ENCODE measurements at places on chromosomes 4 and X.

DNA sequence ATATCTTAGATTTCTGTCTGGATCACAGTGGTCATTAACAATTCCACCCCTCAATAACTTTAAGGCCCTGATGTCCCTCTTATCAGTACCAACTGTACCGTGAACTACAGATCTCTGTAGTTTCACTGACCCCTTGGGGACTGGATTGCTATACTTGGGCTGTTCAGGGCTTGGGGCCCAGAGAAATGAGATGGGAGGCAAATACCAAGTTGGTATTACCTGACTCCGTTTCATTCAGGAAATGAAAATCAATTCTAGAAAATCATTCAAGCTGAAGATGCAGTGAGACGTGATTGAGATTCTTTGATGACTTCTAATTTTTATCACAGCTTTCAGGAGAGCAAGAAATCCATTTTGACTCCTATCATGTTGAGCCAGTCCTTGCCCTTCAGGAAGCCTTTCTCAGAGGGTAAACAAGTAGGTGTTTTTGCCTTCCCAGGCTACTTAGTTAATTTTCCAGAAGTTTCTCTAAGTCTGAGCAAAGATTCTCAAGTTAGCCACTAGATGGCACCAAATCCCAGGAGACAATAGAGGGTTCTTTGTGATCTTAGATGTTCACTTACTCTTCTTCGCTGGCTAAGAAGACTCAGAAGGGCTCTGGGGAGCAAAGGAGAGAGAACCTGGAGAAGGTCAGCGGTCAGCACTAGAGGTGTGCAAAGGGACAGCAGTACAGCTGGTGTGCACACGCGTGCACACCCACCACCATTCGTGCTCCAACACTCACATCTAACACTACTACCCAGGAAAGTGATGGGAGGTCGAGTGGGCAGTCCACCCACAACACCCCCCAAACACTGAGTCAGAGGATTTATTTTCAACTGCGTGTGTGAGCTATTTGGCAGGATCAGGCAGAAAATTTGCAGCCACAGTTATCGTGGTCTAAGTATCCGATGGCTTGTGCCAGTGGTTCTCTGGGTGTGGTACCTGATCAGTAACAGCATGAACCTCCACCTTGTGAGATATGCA lies 7.4 kb downstream of the HNRNPH2 start:
- no peak for DNase-seq

DNA sequence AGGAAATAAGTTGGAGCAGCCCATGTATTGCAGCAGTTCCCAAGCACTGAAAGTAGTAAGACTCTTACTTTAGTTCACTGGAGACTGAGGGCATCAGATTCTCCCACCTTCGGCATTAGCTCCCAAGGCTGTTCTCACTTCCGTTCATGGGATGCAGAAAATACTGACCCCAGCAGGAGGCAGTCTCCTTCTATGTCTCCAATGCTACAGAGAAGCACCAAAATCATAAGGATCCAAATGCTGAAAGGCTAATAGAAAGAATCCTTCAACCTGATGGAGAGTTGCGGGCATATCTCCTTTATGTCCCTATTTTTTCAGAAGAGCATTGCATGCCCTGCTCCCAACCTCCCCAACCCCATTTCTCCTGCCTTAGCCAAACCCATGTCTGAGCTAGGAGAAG lies 32.4 kb downstream of the ADH7 start:
- no peak for DNase-seq

GRCh38 chr4:69057620-69058409 lies 38.5 kb upstream of the UGT2B7 start:
- DNase-seq = no peak

DNA sequence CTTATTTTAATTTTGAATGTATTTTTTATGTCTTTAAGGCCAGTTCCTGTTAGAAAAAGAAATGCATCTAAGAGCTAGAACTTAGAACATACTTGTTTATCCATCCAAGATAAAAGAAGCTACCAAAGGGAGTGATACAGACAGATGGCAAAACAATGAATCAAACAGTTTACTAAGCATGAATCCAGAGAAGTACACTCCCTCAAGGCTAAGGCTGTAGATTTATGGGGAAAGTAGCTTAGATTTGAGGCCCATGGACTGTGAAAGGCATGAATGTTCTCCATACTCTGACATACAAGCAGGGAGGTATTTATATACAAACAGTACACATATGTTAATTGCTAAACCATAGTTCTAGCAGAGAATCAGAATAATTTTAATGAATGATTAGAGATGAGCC lies 255.3 kb upstream of the NRK start:
- DNase-seq = no peak

GRCh38 chr4:154807042-154807630 lies 26.1 kb downstream of the RBM46 start:
- no peak for DNase-seq

GRCh38 chr4:4428966-4429875 lies 42.3 kb downstream of the NSG1 start:
- peak; percentile 74 for DNase-seq

GRCh38 chr4:101871962-101872676 lies 81.6 kb downstream of the BANK1 start:
- no peak for DNase-seq

GRCh38 chrX:149631234-149632165 lies at the start of gene TMEM185A:
Gene TMEM185A, minus strand, starts transcription at chrX:149631792. Its CDS starts 212 bp downstream, at chrX:149631580.
- DNase-seq = peak; percentile 31

- no peak for DNase-seq
These were observed 117.8 kb upstream of the NKX1-1 start for GRCh38 chr4:1523907-1524636.

DNA sequence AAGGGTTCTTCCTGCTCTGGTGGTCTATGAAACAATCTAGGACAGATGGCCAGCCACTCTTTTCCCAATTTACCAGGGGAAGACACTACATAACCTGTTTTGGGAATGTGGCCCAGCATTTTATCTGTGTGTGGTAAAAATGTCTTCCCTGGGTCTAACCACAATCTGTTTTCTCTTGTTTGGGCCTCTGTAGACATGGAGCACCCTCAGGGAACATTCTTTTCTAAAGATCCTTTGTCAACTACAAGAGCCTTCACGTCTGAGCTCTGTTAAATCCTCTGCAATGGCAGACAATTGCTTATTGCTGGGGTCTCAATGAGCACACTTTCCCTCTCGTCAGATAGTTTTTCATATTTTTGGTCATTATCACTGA lies 35.5 kb downstream of the PLAC1 start:
- no peak for DNase-seq

GRCh38 chrX:148146121-148146520 lies 165.0 kb downstream of the FMR1NB start:
- no peak for DNase-seq

GRCh38 chr4:152106113-152106763 lies 345.4 kb upstream of the GATB start:
- DNase-seq = no peak

DNA sequence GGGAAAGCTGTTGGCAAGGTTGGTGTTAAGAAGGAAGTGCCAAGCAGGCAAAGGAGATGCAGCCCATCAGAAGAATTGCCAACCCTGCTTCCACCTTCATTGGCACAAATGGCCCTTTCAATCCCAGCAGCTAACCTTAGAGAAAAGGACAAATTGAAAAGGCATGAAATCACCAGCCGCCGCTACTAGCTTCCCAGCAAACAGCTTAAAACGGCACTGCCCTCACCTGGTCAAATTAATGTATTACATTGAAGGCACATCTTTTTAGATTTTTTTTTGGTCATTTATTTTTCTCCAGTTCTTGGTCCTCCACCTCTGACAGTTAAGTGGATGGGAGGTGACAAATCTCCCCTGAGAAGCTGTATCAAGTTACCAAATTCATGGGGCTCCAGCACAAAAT lies 51.0 kb upstream of the NHSL2 start:
- DNase-seq = no peak

- DNase-seq = no peak
These were observed 143.5 kb downstream of the QDPR start for GRCh38 chr4:17368408-17368807.

GRCh38 chrX:103628386-103629317 lies at the start of gene TCEAL1:
Gene TCEAL1, plus strand, starts transcription at chrX:103628975. Its CDS starts 942 bp downstream, at chrX:103629917.
- DNase-seq = no peak

DNA sequence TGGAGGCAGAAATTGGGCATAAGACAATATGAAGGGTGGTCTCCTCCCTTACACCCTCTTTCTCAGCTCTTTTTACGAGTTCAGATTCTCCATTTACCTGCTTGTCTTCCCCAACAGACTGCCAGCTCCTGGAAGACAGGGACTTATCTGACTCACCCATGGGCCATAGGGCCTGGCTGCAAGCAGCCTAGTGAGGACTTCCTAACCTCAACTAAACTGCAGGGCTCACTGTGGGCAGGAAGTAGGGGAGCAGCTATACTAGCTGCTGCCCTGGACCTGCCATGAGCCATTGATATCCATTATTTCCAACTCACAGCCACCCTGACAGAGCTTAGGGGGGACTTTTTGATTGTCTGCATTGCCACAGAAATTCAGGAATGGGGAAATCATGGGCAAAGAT lies 11.5 kb upstream of the ZNF718 start:
- no peak for DNase-seq
